MCF 10A (cell line): ENCODE measurements at places on chromosomes 12 and 14.

GRCh38 chr14:34569750-34570149, 30.2 kb upstream of the EAPP start:
- no peak for DNase-seq

GRCh38 chr12:26555139-26555538, 277.9 kb downstream of the ITPR2 start:
- DNase-seq = peak; percentile 10

DNA sequence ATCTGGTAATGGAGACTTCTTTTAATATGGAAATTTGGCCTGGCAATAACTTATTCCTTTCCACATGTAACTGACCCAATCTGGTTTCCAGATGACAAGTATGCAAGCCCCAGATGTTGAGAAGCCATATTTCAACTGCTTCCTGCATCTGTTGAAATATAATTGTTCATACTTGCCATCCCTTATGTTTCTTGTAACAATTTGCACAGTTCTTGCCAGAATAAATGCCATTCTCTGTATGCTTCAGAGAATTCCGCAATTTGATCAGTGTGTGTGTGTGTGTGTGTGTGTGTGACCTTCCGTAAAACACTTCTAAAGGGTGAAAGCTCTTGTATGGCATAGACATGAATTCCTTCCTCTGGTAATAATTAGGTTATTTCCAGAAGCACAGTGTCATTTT, 1.8 kb upstream of the CLEC2A start:
- no peak for DNase-seq

DNA sequence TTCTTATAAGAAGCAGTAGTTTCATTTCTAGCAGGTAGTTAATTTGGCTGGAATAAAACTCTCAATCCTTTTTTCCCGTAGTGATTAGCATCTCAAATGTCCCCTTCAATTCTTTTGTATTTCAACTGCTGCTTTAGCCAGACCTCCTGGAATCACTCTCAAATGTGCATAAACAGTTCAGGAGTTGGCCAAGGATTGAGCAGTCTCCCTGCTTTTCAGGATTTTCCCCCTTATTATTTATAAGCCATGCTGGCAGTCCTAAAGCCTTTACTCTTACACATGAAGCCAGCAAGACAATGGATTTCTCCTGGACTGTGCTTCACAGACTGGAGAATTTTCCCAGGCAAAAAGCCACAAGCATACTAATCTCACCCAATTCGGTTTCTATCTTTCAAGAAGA, 950.1 kb downstream of the VRK1 start:
- DNase-seq = no peak

- no peak for DNase-seq
These were observed 27.8 kb downstream of the AACS start for GRCh38 chr12:125092872-125093680.
